Tibial artery (tissue), 4 donors: ENCODE measurements at places on chromosomes 1 and 21.

GRCh38 chr21:40556442-40556968 lies 290.5 kb downstream of the DSCAM start:
- no peak for DNase-seq

GRCh38 chr1:51518033-51518585 lies 957 bp downstream of the EPS15 start:
- DNase-seq, result peak; percentile 51

- no peak for DNase-seq
Observed at GRCh38 chr21:28794371-28794851, 198.3 kb downstream of the LTN1 start.

- DNase-seq, result no peak
Observed at GRCh38 chr1:235782601-235783000, 84.1 kb downstream of the LYST start.

DNA sequence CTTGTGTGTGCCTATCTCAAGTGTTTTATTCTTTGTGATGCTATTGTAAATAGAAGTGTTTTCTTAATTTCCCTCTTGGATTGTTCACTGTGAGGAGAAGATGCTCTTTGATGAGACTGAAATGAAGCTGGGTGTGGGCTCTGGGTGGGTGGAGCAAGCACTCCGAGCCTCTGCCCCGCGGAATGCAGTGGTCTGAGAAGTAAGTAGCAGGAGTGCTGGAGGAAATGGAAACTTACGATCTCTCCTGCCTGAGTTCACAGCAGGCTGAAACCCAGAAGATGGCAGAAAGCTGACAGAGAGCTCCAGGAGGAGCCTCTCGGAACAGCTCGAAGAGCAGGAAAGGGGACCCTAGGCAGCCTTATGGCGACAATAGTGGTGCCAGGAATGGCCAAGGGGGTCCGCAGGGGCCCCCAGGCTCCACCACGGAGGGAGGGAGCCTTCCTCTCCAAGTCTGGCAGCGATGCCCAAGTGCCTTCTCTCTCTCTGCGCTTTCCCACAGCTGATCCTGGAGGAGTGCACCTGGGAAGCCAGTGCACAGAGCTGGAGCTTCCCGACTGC lies 126.8 kb upstream of the COL6A1 start:
- no peak for DNase-seq

GRCh38 chr21:34875830-34876229 lies 173.3 kb downstream of the RUNX1 start:
- DNase-seq, result no peak

DNA sequence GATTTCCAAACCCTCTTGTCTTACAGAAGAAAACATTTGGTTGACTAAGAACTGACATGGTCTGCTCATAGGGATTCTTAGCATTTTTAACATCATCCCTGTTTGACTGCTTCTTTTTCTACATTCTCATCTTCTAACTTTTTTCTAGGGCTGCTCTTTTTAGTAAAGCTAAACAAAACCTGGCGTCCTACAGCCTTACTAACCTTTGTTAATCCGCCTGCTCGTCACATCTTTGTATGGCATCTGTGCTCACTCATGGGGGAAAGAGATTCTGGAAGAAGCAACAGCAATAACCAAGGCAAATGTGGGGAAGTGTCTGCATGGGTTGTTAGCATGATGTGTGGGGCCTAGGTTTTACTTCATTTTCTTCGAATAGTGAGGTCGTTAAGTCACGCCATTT lies 92.0 kb downstream of the KIF1B start:
- no peak for DNase-seq

- peak; percentile 12 for DNase-seq
Observed at GRCh38 chr21:44761747-44762208, 39.8 kb downstream of the UBE2G2 start.

DNA sequence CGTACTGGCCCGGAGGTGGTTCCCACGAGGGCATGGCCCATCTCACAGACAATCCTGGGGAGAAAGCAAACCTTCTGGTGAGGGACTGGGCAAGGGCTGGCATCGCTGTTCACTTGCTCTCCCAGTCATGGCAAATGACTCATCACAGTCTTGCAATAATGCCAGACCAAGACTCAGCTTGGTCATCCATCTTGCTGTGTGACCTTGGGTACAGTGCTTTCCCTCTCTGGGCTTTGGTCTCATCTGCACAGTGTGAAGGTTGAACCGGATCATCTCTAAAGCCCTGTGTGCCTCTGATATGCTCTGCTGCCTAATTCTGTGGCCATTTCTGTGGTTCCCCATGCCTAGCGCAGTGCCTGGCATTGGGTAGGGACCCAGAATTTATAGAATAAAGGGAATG lies 143.6 kb upstream of the CD34 start:
- no peak for DNase-seq

DNA sequence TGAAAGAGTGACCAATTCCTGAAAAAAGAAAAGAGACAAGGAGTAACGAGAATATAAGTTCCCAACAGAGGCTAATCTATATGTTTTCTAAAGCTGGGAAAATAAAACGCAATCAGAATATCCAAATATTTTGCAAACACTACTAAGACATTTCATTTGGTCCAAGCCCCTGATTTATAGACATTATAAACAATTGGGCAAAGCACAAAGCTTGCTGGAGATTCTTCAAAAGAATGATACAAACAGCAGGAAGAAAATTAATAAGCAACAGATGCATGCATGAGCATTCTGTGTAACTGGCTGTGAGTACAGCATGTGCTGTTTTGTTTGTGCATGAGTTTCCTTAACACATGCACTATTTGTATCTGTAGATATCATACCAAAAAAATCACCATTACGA lies 552.9 kb downstream of the LTN1 start:
- no peak for DNase-seq

DNA sequence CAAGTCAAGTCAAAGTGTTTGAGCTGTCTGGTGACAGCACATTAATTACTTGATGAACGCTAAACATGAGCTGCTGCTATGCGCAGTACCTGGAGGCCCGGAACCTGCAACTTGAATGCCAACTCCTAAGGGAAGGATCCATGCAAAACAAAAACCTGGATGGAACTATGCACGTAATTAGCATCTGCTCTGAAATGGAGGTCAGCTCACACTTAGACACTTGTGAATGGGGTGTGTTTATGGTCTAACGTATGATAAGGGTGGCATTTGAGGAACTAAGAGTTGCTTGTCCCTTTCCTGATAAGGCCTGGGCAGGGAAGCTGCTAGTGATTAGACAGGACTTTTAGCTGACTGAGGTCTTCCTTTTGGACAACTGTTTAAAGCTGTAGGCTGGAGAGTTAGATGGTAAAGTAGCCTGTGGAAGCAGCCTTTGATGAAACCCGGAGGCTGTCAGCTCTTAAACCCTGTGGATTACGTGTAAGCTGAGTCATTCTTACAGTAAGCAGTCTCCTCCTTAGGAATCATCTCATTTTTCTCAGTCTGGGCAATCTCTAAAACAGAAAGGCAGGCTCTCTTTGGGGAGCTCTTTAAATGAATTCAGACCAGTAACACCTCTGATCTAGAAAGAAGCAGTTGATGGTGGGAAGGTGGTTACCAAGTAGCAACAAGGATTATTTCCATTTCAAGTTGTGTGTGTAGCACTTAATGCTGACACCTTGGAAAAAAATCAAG lies 6.8 kb downstream of the TENT5C start:
- DNase-seq, result no peak

DNA sequence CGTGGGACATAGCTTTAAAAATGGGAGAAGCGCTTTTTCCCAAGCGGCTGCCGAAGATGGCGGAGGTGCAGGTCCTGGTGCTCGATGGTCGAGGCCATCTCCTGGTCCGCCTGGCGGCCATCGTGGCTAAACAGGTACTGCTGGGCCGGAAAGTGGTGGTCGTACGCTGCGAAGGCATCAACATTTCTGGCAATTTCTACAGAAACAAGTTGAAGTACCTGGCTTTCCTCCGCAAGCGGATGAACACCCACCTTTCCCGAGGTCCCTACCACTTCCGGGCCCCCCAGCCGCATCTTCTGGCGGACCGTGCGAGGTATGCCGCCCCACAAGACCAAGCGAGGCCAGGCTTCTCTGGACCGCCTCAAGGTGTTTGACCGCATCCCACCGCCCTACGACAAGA lies 245.5 kb downstream of the MRPL39 start:
- DNase-seq, result no peak

- no peak for DNase-seq
Observed at GRCh38 chr21:31449921-31450535, 106.0 kb upstream of the TIAM1 start.

DNA sequence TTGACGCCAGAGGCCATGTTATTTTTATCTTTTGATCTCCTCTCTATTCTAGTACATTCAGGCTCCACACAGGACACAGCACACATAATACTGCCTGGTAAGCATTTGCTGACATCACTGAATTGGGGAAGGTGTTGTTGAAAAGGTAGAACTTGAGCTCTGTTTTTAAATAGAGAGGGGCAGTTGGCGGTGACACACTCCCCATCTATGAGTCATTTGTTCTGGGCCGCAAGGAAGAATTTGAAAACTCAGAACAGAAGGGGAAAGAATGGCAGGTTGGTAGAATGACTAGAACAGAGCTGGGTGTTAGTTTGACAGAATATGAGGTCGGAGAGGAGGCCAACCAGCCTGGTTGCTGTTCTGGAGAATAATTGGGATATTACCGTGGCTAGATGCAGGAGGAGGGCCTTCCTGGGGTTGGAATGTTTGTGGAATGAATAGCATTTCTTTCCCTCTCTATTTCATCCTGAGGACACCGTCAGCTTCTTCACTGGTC lies 52.1 kb upstream of the ERRFI1 start:
- DNase-seq, result no peak

GRCh38 chr1:119988306-119989062 lies 81.0 kb downstream of the NOTCH2 start:
- DNase-seq, result no peak

DNA sequence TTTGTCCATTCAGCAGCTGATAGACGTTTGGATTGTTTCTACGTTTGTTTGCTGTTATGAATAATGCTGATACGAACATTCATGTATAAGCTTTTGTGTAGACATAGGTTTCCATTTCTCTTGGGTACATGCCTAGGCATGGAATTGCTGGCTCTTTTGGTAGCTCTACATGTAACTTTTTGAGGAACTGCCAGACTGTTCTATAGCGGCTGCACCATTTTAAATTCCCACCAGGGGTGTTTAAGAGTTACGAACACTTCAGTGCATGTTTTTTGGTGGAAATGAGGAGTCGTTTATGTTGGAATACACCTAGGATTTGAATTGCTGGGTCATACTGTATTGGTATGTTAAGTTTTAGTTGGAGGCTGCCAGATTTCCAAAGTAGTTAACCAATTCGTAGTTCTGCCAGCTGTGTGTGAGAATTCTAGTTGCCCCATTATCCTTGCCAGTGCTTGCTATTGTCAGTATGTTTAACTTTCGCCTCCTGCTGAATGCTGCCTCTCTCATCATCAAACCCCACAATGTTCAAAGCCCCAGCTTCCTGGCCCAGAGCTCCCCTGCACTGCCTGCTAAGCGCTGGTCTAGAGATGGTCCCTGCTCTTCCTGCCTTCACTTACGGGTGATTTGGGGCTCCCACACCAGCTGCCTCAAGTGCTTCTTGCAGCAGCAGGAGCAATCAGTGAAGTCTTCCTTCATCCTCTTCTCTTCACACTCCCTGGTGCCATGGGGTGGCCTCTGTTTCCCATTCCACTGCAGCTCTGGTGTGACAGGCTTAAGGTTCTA lies 81.0 kb downstream of the MAN1C1 start:
- no peak for DNase-seq

GRCh38 chr1:220952961-220953643 lies 73.9 kb downstream of the HLX start:
- DNase-seq, result no peak

GRCh38 chr21:44407493-44407892 lies 47.8 kb upstream of the LRRC3 start:
- DNase-seq, result no peak

DNA sequence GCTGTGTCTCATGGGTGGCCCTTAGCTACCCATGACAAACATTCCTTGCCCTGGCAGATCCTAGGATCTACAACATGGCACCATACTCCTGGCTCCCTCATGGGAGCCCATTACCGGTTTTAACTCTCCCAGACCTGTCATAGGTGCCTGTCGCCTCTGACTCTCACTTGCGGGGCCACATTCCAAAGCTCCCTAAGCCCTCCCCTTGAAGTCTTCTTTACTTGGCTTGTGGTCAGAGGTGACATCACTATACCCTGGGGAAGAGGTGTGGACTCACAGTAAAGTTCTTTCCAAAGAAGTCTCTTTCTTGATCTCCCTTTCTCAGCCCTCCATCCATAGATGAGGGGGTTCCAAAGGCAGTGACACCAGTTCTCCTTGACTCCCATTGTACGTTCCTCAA lies 5.4 kb upstream of the SLAMF9 start:
- DNase-seq, result no peak

DNA sequence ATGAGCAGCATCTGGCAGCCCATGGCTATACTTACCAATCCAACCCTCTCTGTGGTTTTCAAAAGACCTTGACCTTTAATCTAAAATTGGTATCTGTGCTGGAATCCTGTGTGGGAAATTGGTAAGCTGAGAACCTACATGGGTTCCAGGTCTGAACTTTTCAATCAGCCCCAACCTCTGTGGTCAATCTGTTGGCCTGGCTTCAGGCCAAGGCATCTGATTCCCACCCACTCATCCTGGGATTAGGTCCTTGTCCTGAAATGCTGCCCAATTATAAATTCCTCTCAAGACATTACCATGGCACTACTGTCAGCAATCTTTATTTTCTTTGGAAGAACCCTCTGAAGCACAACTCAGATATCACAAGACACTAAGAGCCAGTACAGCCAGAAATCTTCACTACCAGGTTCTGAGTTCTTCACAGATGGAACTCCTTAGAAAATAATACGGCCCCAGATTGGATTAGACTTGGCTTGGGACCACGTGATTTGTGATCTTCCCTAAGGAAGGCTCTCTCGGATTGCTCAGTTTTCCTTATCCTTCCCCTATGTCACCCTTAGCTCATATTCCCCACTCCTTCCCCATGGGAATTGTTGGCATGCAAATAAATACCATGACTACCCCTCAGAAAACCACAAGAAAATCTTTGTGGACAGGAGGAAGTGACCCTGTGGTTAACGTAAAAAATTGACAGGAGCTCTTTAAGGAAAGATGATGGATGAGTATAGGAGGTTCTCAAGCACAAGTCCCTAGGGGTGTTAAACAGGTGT lies 207.9 kb upstream of the ST6GALNAC5 start:
- no peak for DNase-seq

DNA sequence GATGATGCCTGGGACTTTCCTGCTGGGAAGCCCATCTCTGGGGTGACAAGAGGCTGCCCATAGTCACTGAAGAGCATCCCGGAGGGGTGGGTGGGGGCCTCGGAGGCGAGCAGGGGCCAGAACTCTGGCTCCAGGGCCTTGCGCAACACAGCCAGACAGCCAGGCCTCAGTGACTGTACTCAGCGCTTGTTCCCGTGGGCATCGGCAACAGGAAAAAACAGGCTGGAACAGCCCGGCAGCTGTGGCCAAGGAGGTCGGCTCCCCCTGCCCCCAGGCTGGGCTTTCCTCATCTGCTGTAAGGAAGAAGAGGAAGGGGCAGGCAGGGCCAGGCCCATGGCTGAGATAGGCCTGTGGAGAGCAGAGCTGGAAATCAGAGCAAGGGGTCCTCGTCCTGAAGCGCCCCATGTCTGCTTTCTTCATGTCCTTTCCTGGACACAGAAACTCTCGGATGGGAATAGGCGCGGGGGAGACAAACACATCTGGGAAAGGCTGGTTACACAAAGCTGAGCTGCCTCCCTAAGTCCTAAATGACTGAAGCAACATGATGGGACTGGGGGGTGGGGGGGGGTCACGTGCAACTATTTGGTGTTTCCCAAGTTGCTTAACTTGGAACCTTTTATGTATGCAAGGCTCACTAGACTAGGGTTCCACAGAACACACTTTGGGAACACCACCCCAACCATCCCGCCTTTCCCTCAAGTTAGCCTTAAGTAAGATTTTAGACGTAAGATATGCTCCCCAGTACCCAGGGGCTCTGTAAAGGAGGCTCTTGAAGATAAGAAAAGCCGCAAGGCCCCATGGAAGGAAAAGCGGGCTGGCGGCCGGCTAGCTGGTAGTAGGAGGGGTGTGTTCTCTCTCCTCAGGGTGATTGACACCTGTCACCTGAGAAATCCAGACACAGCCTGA lies 30.7 kb downstream of the HSPG2 start:
- peak; percentile 95 for DNase-seq
